ENCODE measurements at places on chromosomes 7 and 10.

GRCh38 chr7:138478499-138478908 lies 18.4 kb downstream of the TRIM24 start:
- DNase-seq, result no peak

- DNase-seq, result no peak
Measured at GRCh38 chr7:138170298-138170697, 94.0 kb downstream of the AKR1D1 start.

GRCh38 chr7:43248961-43249822 lies 136.7 kb downstream of the HECW1 start:
- DNase-seq, result no peak

DNA sequence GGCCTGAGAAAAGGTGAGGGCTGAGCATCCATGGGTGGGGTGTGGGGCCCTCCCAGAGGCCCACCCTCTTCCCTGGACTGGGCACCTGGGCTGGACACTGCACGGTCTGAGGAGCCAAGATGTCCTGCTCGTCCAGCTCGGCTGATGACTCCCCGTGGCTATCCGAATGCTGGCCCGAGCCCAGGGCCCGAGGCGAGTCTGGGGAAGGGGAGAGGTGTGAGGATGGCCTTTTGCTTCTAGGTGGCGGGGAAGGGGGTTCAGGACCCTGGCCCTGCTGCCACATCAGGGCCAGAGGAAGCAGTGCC lies 7.1 kb downstream of the NACAD start:
- no peak for DNase-seq

DNA sequence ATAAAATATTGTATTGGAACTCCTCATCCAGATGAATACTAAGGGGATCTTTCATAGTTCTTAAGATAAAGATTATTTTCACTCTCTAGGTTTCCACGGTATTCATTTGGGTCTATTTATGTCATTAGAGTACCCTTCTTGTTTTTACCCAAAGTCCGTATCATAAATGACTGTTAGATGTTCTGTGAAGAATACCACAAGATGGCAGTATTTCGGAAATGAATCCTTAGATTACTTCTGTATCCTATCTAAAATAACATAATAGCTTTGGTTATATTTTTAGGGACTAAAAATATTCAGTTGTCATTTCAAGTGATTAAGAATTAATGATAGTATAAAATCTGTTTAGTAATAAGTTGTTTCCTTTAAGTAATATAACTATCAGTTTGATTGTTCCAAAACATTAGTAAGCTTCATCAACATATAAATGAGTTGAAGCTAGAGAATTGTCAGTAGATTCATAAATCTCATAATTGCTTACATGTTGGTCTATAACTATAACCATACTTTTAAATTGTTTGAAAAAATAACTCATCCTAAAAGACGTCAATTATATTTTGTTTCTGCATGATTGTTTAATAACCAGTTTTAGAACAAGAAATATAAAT lies 337.5 kb upstream of the KCND2 start:
- no peak for DNase-seq

DNA sequence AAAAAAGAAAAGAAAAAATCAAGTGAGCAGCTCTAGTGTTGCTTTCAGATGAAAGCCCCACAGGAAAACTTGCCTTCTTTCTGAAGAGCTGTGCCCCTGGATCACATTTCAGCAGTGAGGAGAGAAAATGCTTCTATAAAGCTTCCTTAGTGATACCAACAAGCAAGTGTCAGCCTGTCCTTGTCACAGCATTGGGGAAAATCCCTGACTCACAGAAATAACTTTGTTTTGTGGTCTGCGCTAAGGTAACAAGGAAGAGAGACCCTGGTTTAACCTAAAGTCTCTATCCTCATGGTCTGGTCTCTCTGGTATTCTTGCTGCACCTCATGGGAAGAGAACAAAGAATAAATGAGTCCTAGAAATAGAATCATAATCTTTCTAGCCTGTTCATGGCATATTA lies 885.2 kb upstream of the SORCS1 start:
- DNase-seq, result no peak

- no peak for DNase-seq
Measured at GRCh38 chr10:113175756-113176651, 226.0 kb downstream of the TCF7L2 start.

DNA sequence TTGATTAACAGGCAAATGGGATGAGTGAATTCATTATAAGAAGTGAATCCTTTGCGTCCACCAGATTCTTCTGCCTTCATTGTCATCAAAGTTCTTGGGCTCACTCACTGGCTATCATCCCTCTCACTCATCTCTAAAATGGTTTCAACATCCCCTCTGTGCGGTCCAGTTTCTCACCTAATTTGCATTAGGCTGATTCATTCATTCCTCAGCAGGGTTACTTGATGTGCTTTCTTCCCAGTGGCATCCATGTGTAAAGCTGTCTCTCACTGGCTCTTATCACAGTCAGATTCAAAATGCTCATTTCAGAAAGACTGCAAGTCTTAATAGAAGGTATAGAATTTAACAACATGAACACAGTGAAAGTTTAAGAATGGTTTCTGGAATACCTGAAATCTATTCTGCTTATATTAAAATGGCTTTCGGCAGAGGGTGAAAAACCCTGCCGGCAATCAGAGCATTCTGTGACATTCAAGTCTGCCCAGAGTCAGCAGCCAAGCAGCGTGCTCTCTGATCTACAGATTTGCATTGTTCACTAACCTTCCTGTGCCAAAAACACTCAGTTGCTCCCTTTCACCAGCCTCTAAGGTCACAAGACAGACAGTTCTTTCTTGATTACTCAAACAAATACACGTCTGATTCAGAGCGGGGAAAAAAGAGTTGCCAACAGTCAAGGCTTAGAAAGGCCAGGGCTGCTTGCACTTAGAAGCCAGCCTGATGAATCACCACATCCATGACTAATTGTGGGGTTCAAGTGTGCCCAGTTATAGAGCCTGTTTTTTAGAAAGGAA lies 106.7 kb downstream of the TES start:
- no peak for DNase-seq

GRCh38 chr7:127953423-127954356 lies 77.5 kb downstream of the LRRC4 start:
- DNase-seq, result no peak

- DNase-seq, result no peak
Measured at GRCh38 chr10:131758062-131758938, 142.5 kb upstream of the PPP2R2D start.

DNA sequence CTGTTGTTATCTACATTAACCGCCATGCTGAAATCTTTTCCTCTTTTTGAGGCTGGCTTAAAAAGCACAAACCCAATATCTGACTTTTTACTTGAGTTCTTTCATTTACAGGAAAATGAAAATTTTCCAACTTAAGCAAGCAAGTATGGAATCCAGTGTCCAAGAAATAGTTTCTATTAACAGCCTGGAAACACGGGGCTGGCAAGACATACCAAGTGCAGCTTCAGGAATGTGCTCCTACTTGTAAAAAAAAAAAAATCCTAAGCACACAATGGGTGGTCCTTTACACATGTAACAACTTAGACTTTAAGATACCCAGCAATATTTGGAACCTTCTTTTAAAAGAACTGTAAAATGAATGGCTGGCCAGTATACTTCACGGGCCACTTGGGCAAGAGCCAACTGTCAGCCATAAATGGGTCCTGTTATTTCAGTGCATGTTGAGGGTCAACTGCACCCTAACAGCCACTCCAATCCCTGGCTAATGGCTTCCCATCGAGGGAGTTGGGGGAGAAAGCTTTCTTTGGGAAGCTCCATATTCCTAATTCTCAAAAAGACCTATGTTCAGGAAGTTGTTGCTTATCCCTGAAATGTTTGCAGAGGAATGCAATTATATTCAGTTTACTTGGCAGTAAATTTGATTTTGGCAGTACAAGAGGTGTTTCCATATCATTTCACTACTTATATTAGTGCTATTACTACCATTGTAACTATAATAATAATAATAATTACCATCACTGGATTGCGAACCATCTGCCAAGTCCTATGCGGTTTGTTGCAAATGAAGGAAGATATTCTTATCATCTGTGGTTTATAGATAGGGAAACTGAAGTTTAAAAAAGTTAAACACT lies 236.4 kb upstream of the TMEM72 start:
- DNase-seq, result no peak

DNA sequence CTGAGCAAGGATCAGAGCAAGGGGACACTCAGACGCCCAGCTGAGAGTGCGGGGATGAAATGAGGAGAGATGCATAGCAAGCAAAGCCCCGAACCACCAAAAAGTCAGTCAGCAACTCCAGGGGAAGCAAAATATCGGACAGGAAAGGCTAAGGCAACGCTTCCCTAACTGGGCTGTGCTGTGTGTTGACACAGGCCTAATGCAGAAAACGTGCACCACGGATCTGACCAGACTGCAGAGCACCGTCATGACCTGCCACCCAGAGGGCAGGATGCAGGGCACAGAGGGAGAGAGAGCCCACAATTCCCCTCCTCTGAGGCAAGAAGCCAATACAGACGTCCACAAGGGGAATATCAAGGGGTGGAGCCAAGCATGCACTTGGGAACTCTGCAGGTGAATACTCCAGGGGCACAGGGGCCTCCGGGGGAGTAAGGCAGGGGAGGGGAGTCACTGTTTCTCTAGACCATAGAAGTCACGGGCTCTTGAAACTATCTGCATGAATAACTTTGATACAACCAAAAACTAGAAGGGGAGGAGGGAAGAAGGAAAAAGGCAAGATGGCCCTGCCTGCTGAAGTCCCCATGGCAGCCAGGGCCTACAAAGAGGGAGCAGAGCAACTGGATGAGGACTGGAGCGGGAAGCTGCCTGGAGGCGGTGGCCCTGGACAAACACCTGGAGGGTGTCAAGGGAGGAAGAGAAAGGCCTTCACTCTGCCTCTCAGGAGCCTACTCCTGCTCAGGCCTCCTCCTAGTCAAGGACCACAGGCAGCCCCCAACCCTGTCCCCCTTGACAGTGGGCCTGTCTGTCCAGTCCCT lies 26.2 kb downstream of the GRID1 start:
- no peak for DNase-seq

GRCh38 chr10:64630534-64630933 lies 1109.3 kb downstream of the REEP3 start:
- no peak for DNase-seq

Data from activated T-cell treated with anti-CD3 and anti-CD28 coated beads for 1 hour (primary cell).